ENCODE measurements at places on chromosomes 1 and 21.

DNA sequence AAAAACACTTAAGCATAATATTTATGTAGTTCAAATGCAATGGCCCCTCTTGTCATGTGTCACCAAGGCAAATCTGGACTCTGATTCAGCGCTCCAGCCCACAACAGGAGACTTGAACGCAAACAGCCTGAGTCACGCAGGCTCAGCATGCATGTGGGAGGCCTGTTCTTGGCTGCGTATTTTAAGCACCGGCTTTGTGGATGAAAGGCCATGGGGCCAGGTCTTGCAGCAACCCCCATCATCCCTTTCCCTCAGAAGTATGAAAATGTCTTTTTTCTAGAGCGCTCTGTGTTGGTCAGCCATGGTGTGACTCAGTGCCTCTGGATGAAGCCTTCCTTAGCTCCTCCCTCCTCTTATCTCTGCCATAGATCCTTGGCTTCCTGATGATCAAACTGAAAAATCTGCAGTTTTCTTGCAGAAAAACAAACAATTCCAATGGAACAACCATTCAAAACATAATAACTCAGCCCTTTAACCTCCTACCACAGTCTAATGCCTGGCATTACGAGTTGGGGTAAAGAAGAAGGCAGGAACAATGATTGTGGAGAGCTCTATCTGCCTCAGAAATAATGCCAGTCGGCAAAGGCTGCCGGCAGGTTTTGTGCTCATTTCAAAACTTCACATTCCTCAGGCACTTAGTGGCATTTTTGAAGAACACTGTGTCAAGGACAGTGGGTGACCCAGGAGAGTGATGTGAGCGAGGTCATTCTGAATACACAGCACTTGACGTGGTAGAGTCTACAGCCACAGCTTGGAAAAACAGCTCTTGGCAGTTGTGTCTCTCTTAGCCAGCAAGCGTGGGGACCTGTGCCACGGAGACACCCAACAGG lies 167.5 kb downstream of the CLIC6 start:
- H3K27ac ChIP-seq = peak overlapping the region; percentile 79
- peak overlapping the region; percentile 35 for H3K4me3 ChIP-seq
- no peaks in the 10 kb centered on the region for H3K27me3 ChIP-seq
- peaks cover 16% of the 10 kb centered on the region for H3K36me3 ChIP-seq
- H3K4me1 ChIP-seq = peaks cover 36% of the 10 kb centered on the region

- no peaks in the 10 kb centered on the region for H3K36me3 ChIP-seq
- H3K27ac ChIP-seq = no peak overlapping the region
- no peak overlapping the region for H3K4me3 ChIP-seq
- no peaks in the 10 kb centered on the region for H3K27me3 ChIP-seq
- DNase-seq = no peak
Measured at GRCh38 chr1:52007215-52008002, 16.9 kb upstream of the RAB3B start.

DNA sequence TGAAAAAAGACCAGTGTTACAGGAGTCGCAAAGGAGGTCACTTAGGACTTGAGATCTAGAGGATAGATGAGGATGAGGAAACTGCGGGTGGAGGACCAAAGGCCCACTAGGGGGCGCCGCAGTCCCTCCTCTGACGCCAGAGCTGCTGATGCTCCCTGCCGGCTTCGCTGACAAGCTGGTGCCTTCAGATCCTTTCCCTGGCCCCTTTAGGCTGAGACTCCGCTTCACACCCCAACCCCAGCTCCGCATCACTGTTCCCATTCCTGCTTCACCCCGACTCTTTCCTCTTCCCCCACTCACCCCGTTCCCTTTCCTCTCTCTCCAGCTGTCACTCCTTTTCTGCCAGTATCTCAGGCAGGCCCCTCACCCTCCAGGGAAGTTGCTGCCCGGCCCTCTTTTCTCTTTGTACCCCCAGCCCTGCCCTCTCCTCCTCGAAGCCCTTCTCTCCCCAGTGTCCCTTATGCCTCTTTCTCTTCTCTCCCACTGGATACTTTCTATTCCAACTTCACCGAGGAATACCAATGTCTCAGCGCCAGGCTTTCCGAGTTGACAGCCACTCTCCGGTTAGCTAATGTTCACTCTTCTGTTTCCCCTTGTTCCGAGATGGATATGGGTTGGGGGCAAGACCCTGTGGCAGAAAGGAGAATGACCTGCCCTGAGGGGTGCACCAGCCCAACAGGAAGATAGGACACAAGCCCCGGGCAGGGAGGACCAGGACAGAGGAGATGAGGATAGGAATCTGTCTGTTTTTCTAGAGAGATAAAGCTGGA lies 4.5 kb downstream of the KCNJ9 start:
- peak; percentile 44 for DNase-seq
- peaks cover 9% of the 10 kb centered on the region for H3K27me3 ChIP-seq
- no peak overlapping the region for H3K27ac ChIP-seq
- H3K4me3 ChIP-seq = no peak overlapping the region

DNA sequence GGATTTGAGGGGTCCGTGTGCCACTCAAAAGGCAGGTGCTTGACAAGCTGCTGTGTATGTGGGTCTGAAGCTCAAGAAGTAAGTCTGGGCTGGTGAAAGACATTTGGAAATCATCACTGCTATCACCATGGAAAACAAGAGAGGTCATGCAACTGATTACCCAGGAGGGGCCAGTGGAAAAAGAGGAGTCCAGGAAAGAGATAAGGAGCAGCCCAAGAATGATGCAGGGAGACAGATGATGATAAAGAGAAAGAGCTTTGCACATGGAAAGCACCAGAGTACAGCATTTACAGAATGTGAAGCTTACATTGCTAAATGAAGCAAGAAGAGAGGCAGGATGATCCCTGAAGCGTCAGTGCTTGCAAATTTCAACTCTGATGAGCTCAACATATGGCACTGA lies 203.2 kb downstream of the SETD4 start:
- H3K27ac ChIP-seq = no peak overlapping the region
- H3K36me3 ChIP-seq = no peaks in the 10 kb centered on the region
- no peaks in the 10 kb centered on the region for H3K4me1 ChIP-seq
- H3K4me3 ChIP-seq = no peak overlapping the region

DNA sequence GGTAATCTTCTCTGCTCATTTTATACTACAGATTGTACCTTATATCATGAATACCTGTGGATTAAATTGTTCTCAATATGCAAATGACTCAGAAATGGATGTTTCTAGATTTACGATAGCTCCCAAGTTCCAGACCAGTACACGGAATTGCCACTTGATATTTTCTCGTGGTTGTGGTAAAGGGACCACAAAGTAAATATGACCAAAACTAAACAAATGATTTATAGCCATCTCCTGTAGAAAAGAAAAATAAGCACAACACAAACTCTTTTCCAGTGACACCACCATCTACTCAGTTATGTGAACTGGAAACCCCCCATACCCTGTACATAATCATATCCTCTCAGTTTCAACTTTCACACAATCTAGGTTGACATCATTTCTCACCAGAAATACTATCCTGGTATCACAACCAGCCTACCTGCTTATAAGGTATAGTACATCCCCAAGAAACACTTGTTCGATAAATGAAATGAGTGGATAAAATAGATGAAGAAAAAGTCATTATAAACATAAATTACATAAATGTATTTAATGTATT lies 172.3 kb downstream of the ADGRL4 start:
- no peak overlapping the region for H3K4me3 ChIP-seq
- H3K27me3 ChIP-seq = no peaks in the 10 kb centered on the region
- no peak overlapping the region for H3K27ac ChIP-seq
- DNase-seq = no peak
- peaks cover 2% of the 10 kb centered on the region for H3K4me1 ChIP-seq

- no peak overlapping the region for H3K4me3 ChIP-seq
- H3K27me3 ChIP-seq = no peaks in the 10 kb centered on the region
- H3K27ac ChIP-seq = no peak overlapping the region
- DNase-seq = no peak
- no peaks in the 10 kb centered on the region for H3K36me3 ChIP-seq
- no peaks in the 10 kb centered on the region for H3K4me1 ChIP-seq
Measured at GRCh38 chr1:235782601-235783000, 84.1 kb downstream of the LYST start.

GRCh38 chr1:202150602-202151001 lies 6.1 kb upstream of the ARL8A start:
- H3K4me1 ChIP-seq = peaks cover 15% of the 10 kb centered on the region
- H3K27ac ChIP-seq = no peak overlapping the region
- H3K27me3 ChIP-seq = no peaks in the 10 kb centered on the region
- DNase-seq = no peak

DNA sequence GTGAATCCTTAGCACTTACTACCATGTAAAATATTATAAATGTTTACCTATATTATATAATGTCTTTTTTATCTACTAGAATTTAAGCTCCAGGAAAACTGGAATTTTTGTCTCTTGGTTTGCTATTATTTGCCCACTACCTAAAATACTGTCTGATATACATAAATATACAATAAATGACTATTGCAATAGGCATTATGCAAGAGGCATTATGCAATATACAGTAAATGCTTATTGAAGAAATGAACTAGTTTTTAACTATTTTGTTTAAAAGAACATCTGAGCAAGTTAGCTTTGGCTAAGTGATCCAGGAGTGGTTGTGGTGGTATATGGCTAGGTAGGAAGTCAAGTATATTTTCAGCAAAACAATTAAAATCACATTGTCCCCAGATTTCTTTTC lies 640.2 kb upstream of the PKN2 start:
- no peaks in the 10 kb centered on the region for H3K36me3 ChIP-seq
- no peaks in the 10 kb centered on the region for H3K27me3 ChIP-seq
- H3K27ac ChIP-seq = no peak overlapping the region
- H3K4me3 ChIP-seq = no peak overlapping the region

DNA sequence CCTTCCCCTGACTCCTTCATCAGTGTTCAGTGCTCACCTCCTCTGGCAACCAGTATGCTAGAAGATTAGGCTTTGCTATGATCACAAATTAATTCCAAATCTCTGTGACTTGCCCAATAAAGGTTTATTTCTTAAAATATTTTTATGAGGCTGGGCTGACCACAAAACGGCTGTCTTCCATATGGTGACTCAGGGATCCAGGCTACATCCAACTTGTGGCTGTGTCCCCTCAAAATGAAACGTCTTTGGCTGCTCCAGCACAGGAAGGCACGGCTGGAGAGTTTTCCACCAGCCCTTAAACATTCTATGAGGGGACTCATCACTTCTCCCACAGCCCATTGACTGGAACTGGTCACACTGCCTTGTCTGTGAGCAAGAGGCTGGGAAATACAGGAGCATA lies 131.5 kb downstream of the HUNK start:
- DNase-seq = no peak
- H3K36me3 ChIP-seq = no peaks in the 10 kb centered on the region
- H3K27me3 ChIP-seq = peaks cover 26% of the 10 kb centered on the region
- no peak overlapping the region for H3K4me3 ChIP-seq
- no peaks in the 10 kb centered on the region for H3K4me1 ChIP-seq

- no peaks in the 10 kb centered on the region for H3K36me3 ChIP-seq
- no peaks in the 10 kb centered on the region for H3K4me1 ChIP-seq
- no peaks in the 10 kb centered on the region for H3K27me3 ChIP-seq
- no peak for DNase-seq
- no peak overlapping the region for H3K27ac ChIP-seq
Measured at GRCh38 chr1:59360729-59361128, 63.8 kb downstream of the FGGY start.

GRCh38 chr1:204213668-204214662 lies at the start of gene GOLT1A:
Gene GOLT1A, minus strand, starts transcription at chr1:204213988. Its CDS starts 82 bp downstream, at chr1:204213906.
- peak within 1 kb of the TSS; percentile 70 for H3K4me3 ChIP-seq
- H3K27me3 ChIP-seq = no peaks in the 10 kb centered on the region
- no peaks in the 10 kb centered on the region for H3K36me3 ChIP-seq
- peak; percentile 85 for DNase-seq
- H3K4me1 ChIP-seq = peaks cover 6% of the 10 kb centered on the region

DNA sequence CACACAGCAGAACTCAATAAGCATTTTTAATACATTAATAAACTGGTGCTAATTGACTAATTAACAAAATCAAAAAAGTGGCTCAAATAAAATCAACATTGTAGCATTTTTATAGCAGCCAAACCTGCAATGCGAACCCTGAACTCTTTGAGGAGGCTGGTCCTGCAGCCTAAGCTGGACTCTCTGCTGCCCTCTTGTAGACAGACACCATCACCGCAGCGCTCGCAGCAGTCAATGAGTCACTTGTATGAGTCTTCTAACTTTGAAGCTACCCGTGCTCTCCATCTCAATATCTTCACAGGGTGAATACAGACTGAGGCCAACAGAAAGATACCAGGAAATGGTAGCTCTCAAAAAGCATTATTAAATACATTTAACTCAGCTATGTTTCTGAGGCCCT lies 9.7 kb upstream of the KRTAP7-1 start:
- H3K36me3 ChIP-seq = no peaks in the 10 kb centered on the region
- H3K27me3 ChIP-seq = no peaks in the 10 kb centered on the region
- H3K27ac ChIP-seq = no peak overlapping the region
- H3K4me1 ChIP-seq = no peaks in the 10 kb centered on the region
- DNase-seq = no peak
- H3K4me3 ChIP-seq = no peak overlapping the region

GRCh38 chr1:187396226-187396625 lies 567.5 kb downstream of the PLA2G4A start:
- H3K4me1 ChIP-seq = no peaks in the 10 kb centered on the region
- H3K27ac ChIP-seq = no peak overlapping the region
- H3K36me3 ChIP-seq = no peaks in the 10 kb centered on the region
- no peak for DNase-seq
- H3K27me3 ChIP-seq = no peaks in the 10 kb centered on the region

DNA sequence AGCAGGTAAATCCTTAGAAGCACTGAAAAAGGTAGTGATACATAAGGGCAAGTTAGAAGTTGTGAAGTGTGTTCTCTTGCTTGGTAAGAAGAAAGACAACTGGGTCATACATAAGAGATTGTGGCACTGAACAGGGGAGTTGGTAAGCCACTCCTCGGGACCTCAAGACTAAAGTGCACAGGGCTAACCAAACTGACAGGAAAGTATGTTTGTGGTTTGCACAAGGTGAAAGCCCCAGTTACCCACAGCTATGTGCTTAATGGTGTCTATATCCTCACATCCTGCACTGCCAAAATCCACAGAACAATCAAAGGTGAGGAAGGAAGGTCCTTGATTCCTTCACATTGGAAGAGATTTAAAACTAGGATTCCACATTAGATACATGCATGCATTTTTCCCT lies 276.5 kb downstream of the DNM3 start:
- no peaks in the 10 kb centered on the region for H3K27me3 ChIP-seq
- no peak for DNase-seq
- H3K4me1 ChIP-seq = no peaks in the 10 kb centered on the region
- no peaks in the 10 kb centered on the region for H3K36me3 ChIP-seq

GRCh38 chr21:38996355-38996754 lies 186.9 kb downstream of the PSMG1 start:
- H3K27ac ChIP-seq = no peak overlapping the region
- DNase-seq = no peak
- no peaks in the 10 kb centered on the region for H3K27me3 ChIP-seq
- H3K36me3 ChIP-seq = no peaks in the 10 kb centered on the region
- H3K4me3 ChIP-seq = no peak overlapping the region

GRCh38 chr1:48214820-48215219 lies 7.7 kb upstream of the SLC5A9 start:
- no peaks in the 10 kb centered on the region for H3K36me3 ChIP-seq
- H3K27ac ChIP-seq = no peak overlapping the region
- H3K27me3 ChIP-seq = 0 out of 2 replicates have a peak, but pooled peaks cover 4% of the 10 kb centered on the region
- no peak for DNase-seq
- H3K4me3 ChIP-seq = no peak overlapping the region

- no peaks in the 10 kb centered on the region for H3K27me3 ChIP-seq
- no peak overlapping the region for H3K4me3 ChIP-seq
- no peaks in the 10 kb centered on the region for H3K4me1 ChIP-seq
- no peaks in the 10 kb centered on the region for H3K36me3 ChIP-seq
- no peak for DNase-seq
Measured at GRCh38 chr1:186849826-186850225, 21.1 kb downstream of the PLA2G4A start.

GRCh38 chr1:244968881-244969280 lies 104.5 kb upstream of the HNRNPU start:
- DNase-seq = no peak
- no peaks in the 10 kb centered on the region for H3K36me3 ChIP-seq
- peak overlapping the region; percentile 67 for H3K4me3 ChIP-seq
- peak overlapping the region; percentile 92 for H3K27ac ChIP-seq
- peaks cover 38% of the 10 kb centered on the region for H3K4me1 ChIP-seq
- H3K27me3 ChIP-seq = no peaks in the 10 kb centered on the region
